T-cell (primary cell): ENCODE measurements at places on chromosomes 5 and 9.

DNA sequence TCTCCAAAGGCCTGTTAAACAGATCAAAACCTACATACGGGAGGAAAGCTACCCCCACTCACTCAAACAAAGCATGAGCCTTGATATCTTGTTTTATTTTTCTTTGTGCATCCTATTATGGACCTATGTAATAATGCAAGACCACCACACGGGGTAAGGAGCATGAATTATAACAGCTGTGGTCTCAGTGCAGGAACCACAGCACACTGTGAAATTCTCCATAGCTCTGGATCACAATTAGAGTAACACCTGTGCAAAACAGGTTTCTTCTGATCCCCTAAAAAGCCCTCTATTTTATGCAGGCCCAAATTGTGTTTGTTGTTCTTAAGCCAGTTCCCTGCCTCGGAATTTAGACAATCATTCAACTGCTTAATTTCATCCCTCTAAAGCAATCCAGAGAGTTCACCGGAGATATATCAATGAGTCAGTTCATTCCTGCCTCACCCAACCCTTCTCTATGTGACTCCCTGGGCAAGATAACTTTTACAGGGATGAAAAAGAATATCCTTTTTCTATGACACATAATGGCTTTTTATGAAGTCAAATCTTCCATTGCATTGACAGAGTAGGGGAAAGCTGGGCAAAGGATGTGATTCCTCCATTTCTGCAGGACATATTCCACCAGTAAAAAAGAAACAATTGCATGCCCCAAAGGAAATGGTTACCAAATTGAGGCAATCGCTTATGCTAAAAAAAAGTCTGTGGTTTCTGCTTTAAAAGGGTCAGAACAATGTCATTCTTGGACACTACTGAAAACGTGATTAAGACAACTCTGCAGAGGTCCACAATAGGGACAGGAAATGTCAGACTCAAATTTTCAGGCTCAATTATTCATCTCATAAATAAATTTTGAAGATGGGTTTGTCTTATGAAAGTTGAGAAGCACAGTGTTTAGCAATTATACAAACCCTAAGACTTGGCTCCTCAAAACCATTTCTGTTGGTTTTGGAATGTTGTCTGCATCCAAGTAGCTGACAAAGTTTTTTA lies 41.6 kb upstream of the FST start:
- DNase-seq, result no peak

DNA sequence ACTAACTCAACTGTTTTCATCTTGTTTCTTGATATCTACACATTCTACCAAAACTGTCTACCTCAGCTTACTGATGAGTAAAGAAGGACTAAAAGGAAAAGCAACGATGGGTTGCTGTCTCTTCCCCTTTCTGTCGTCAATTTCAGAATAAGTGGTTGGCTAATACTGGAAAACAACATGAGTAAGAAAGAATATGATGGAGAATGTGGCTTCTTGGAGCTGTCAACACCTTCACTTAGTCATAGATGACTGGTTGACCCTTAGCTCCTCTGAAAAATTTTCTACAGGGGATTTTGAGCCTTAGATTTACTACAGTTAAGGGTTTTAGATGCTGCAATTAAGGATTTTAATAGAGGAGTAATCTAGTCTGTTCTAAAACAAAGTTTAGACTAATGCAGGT lies 797.9 kb downstream of the TLE4 start:
- no peak for DNase-seq

DNA sequence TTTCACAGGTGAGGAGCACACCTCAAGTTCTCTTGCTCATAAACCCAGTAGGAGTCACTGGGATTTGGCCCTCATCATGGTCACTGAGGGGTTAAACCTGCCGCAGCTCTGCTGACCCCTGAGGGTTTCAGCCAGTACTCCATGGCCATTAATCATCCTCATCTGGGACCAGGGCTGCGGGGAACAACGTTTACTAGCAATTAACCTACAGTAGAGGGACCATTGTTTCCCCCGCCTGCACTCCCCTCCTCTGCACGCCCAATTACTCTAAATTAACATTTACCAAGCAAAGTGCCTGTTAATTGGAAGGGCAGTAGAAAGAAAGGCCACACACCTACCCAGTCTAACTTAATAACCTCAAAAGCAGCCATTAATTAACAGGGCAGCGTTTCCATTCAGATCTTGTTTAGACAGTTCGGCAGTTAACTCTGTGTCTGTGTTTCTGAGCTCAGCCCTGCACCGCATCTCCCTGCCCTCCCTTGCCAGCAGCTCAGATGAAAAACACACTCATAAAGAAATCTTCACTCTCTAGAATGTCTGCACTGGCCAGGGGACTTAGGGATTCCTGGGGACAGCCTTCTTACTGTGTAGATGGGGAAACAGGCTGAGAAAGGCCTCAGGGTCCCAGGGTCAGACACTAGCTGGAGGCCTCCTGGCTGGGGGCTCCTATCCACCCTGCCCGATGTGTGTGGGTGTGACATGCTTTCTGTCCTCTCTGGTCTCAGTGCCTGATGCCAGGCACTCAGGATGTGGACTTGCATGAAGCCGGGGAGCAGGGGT lies 51.6 kb downstream of the ALG2 start:
- DNase-seq, result no peak

- DNase-seq, result no peak
Observed at GRCh38 chr9:75683591-75683990, 206.9 kb upstream of the PCSK5 start.

GRCh38 chr9:122463828-122464632 lies 13.7 kb downstream of the OR1J1 start:
- DNase-seq, result no peak

GRCh38 chr5:3033033-3033755 lies 281.7 kb upstream of the IRX2 start:
- DNase-seq, result no peak

DNA sequence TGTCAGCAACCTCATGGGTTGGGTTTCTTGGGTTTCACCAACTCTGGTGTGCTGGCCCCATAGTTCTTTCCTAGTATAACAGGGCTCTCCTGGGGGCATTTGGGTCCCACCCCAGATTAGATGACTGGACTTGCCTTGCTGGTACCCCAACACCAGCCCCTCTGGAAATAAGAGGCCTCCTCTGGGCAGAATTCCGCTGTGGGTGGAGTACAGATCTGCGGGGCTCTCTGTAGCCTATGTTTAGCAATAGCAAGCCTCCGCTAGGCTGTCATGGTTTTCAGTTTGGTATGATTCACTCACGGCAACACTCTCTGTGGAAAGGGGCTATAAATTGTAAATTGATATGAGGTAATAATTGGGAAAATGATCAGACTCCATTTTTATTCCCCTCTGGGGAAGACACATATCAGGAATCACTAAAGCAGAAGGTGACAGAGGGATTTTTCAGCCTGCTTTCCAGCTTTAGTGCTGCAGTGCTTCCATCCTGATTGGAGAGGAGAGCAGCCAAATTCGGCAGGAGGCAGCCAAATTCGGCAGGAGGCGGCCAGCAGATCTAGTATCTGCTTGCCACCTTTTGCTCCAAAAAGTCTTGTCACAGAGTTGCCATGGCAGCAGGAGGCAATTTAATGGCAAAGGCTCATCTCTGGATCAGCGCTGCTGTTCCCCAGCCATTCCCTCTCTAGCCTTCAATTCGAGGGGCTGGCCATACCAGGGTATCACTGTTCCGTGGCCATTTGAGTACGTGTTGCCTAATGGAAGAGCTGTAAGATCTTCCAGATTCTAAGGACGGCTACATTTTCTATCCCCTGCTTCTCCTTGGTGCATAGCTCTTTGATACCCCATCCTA lies 84.6 kb downstream of the SLC44A1 start:
- DNase-seq, result no peak

DNA sequence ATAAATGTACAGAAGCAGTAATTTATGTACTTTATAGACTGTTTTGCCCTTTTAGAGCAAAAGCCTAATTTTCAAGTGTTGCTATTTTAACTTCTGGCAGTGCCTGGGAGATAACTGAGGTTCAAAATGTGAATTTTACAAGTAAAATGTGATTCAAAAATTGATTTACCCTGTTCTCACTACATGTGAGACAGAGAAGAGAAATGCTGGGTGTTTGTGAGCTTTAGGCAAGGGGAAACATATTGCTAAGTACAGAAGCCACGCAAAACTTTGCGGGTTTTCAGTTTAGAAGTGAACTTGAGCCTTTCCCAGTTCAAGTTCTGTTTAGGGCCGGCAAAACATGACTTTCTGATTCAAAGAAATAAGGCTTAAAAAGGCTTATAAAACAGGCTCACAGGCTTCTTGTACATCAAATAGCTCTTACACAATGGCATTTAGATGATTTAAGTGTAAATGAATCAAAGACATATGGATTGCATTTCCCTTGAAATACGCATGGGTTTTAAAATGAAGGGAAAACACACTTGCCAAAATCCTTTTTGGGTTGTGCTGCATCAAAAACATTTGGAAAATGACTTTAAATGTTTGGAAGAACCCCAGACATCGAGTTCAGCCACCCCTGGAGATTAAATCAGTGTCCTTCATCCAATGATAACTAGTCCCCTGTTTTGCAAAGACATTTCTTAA lies 370.8 kb upstream of the MEF2C start:
- no peak for DNase-seq

GRCh38 chr9:108040783-108041182 lies 551.2 kb upstream of the KLF4 start:
- no peak for DNase-seq

GRCh38 chr5:143084407-143084806 lies 314.2 kb downstream of the ARHGAP26 start:
- no peak for DNase-seq

GRCh38 chr5:98318386-98318785 lies 455.1 kb upstream of the RGMB start:
- no peak for DNase-seq

GRCh38 chr5:36770125-36770524 lies 106.4 kb upstream of the NIPBL start:
- no peak for DNase-seq

DNA sequence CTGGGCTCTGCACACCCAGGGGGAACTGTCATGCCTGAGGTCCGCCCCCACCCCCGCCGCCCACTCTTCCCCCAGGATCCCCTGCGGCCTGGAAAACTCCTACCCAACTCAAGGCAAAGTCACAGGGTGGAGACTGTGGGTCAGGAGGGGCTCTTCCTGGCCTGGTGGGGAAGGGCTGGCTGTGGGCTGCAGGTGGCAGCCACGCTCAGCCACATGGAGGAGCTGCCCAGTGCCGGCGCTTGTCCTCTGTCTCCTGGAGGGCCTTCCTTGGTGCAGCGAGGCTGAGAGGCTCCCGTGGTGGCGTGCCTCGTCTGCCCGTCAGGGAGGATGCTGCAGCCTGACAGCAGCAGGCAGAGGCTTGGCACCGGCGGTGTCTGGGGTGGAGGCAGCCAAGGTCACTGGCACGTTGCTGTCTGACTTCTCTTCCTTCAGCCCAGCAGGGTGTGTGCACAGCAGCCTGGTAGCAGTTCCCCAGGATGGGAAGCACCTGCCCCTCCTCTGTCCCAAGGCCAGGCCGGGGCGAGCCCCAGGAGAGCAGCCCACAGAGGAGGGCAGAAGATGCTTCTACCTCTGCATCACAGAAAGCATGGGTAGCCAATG lies 78.1 kb downstream of the ADAMTS2 start:
- no peak for DNase-seq

DNA sequence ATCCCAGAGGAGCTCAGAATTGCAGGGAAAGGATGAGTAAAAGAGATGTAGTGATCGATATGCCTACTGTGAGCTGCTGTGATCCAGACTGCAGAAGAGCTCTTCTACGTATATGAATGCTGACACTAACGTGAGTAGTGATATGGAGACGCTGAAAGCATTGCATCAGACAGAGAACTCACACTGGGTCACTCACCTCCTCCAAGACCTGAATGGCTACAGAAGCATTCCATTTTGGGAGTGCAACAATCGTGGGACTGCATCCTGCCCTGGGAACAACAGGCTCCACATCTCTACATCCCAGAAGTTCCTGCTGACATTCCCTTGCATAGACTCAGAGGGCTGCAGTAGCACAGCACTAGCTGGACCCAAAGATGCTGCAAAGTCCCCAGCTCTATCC lies 755.9 kb upstream of the MEF2C start:
- DNase-seq, result no peak

GRCh38 chr9:2260417-2261306 lies 245.5 kb downstream of the SMARCA2 start:
- DNase-seq, result no peak

GRCh38 chr5:135038813-135039270 lies 4.8 kb upstream of the PITX1 start:
- no peak for DNase-seq

DNA sequence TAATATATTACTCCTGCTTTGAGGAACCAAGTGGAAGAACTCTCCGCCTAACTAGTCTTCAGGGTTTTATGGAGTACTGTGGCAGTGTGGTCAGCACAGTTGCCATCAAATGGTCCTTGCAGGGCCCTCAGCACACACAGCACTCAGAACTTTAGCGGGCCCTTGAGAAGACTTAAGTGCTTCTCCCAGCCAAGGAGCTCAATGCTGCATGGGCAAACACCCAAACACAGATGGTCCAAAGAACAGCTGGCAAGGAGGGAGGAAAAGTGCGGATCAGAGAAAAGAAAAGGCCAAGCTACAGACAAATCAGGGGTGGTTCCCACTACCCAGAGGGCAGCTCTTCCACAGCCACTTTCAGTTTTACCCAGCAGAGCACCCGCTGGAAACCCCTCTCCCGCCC lies 98.6 kb downstream of the SPOCK1 start:
- DNase-seq, result no peak

- no peak for DNase-seq
Observed at GRCh38 chr5:61788548-61788947, 456.5 kb downstream of the ZSWIM6 start.

- DNase-seq, result no peak
Observed at GRCh38 chr5:134547579-134547978, 22.1 kb downstream of the JADE2 start.

GRCh38 chr9:136246849-136247550 lies 1.4 kb upstream of the QSOX2 start:
- DNase-seq, result no peak

- DNase-seq, result no peak
Observed at GRCh38 chr9:83508067-83508466, 30.1 kb downstream of the FRMD3 start.

DNA sequence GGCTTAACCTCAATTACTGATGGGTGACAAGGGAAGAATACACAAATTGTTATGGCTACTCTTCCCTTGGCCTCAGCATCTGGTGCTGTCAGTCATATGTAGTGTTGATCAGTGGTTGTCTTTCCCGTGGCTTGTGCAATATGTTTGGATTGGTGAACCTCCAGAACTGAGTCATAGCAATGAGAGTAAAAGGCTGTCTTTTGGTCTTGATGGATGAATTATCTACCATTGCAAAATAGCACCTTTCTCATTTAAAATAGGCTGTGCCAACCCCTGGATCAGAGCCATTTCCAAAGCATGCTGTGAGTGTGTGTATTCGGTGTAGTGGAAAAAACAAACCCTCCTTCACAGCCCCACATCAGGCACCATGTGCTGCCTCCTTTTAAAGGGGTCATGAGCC lies 14.6 kb upstream of the F2R start:
- no peak for DNase-seq

GRCh38 chr9:130319300-130319699 lies 53.7 kb downstream of the HMCN2 start:
- DNase-seq, result no peak

DNA sequence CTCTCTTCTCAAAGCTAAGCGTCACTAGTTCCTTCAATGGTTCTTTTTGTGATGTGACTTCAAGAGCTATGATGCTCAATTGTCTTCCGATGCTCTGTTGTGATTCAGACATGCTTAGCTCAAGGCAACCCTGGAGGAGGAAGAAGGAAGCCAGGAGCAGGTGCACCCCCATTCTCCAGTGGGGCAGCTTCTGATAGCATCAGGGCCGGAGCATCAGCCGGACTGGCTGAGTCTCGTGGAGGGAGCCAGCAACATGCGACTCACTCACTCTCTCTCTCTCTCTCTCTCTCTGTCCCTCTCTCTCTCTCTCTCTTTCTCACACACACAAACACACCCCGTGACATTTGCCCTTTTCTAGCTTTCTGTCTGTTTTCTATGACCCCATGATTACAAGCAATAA lies 140.2 kb downstream of the HSD17B3 start:
- no peak for DNase-seq
